ENCODE measurements at places on chromosomes 5 and 9.

GRCh38 chr5:170570476-170570875, 66.7 kb downstream of the KCNIP1 start:
- peak; percentile 17 for DNase-seq

GRCh38 chr5:146188358-146188757, 5.9 kb upstream of the LARS1 start:
- DNase-seq: no peak

DNA sequence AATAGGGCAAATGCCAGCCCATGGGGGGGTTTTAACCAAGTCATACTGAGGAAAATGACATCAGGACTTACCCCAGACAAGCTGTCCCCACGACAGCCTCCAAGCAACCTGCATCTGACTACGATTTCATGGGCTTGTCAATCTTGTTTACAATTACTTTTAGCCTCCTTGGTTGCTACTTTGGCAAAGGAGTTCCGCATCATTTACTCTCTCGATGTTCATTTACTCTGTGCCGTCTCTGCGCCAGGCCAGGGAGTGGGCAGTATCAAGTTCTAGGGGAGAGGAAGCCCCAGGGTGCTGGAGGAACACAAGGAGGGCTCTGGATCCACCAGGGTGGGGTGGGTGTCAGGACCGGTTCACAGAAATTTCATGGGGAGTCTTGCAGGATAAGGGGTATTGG, 23.9 kb downstream of the PTPN3 start:
- peak; percentile 1 for DNase-seq

- no peak for DNase-seq
Measured at GRCh38 chr5:152084476-152084875, 159.8 kb upstream of the GLRA1 start.

GRCh38 chr5:76273206-76273885, 129.7 kb upstream of the IQGAP2 start:
- no peak for DNase-seq

DNA sequence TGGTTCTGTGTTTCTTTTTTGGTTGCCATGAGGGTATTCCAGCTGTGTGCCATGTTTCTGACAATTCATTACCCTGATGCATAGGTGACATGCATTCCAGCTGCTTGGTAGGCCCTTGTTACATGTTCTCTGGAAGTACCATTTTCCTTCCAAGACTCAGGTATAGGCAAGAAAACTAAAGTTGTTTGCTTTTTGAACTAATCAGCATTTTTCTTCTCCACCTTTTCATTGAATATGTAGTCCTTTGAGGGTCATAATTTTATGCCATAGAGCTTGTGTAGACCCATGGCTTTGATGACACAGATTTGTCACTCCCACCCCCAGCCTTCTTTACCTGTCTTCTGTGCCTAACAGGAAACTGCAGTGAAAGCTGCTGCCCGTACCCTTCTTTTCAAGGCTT, 339.2 kb downstream of the MED10 start:
- no peak for DNase-seq

DNA sequence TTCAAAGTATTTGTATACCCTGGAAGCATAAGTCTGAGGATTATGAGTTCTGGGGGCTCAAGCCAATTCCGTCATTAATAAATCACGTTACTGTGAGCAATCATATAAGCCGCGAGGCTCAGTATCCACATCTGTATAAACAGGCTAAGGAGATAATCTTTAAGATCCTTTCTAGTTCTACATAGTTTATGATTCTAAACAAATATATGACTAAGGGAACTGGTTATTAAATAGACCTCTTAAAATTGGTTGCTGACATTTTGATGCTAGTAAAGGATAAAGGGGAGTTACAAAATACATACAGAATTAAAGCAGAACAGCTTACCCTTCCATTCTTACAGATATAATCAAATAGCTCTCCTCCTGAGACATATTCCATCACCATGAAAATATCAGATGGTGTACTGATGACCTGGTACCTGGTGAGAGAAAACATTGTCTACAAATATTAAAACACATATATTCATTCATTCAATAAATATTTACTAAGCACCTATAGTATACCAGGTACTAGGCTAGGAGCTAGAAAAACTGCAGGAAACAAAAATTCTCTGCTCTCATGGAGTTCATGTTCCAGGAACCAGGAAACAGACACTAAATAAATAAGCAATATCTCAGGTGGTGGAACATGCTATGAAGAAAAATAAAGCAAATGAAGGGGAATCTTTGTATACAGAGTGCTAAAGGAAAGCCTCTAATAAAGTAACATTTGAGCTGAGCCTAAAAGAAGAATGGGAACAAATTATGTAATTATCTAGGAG, 19.5 kb upstream of the TTC33 start:
- DNase-seq: no peak

GRCh38 chr9:3962496-3962895, 337.4 kb downstream of the GLIS3 start:
- peak; percentile 3 for DNase-seq

- no peak for DNase-seq
Measured at GRCh38 chr5:41871852-41872251, 1.6 kb upstream of the OXCT1 start.

DNA sequence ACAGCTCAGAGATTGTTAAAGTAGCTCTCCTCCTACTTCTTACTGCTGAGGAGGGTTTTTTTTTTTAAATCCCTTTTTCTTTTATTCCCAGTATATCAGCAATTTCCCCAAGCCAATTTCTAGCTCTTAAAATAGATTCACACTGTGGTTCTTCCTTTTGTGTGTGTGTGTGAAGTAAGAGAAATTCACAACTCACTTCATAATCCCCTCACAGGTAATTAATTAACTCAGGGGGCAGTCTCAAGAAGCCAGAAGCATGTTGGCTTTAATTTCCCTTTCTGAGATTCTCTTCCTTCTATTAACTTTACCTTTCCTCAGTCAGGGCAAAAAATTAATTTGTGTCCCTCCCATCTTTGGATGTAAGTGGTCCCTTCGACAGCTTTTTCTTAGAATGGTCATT, 71.0 kb upstream of the HMHB1 start:
- no peak for DNase-seq

DNA sequence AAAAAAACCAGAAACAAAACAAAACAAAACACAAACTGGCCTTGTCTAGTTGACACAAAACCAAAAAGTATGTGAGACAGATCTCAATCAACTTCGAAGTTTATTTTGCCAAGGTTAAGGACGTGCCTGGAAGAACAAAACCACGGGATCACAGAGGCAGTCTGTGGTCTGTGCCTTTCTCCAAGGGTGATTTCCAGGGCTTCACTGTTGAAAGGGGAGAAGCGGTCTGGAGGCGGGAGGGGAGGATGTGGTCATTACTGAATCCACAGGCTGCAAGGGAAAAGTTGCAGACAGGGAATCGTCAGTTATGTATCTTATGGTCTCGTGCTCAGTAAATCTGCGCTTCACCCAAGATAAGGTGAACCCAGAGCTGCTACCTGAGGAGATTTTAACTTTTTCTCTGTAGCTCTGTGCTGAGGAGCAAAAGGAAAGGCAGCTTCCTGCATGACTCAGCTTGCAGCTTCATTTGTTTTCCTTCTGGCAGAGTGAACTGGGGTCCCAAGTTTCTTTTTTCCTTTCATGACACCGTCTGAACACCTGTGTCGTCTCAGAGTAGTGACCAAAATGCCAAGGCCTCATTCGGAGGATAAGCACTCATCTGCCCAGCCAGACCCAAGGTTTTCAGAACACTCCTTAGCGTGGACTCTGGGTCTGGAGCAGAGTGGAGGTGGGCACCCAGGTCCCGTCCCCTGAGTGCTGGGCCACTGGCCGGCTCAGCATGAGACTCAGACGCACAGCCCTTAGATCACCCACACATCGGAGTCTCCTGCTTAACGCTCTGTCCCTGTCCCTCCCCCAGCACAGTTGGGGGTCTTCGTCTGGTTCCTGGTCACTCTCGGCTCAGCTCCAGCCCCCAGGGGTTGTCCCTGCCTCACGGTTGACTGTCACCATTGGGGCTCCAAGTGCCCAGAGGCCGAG, 25.9 kb downstream of the ROPN1L start:
- no peak for DNase-seq

DNA sequence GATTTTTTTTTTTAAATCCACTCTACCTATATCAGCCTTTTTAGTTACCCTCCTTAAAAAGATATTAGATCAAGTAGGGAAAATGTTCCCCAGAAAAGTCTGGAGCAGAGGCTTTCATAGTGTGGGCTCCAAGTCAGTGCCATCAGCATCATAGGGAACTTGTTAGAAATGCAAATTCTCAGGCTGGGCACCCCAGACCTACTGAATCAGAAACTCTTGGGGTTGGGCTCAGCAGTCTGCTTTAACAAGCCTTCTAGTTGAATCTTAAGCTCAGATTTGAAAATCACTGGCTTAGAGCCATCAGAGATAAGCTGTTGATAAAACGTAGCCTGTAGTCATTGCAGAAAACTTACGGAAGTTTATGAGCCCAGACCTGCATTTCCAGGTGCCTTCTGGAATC, 140.1 kb downstream of the TMEM38B start:
- DNase-seq: no peak

DNA sequence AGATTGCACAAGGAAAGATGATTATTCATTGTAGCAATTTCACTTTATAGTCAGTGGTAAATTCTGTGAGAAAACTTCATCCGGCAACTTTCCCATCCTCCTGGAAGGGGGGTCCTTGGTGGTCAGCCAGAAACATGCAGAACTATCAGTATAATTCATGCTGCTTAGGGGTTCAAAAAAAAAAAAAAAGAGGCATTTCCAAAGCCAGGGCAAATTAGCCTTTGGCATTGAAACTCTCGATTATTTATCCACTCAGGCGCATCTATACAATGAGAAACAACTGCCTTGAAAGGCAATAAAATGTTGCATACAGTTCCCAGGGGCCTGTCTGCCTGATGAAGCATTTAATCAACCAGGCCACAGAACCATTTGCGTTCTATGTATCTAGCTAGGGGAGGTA, 263.3 kb downstream of the TMEM167A start:
- no peak for DNase-seq

GRCh38 chr5:2272755-2273154, 390.0 kb upstream of the IRX4 start:
- DNase-seq: no peak

DNA sequence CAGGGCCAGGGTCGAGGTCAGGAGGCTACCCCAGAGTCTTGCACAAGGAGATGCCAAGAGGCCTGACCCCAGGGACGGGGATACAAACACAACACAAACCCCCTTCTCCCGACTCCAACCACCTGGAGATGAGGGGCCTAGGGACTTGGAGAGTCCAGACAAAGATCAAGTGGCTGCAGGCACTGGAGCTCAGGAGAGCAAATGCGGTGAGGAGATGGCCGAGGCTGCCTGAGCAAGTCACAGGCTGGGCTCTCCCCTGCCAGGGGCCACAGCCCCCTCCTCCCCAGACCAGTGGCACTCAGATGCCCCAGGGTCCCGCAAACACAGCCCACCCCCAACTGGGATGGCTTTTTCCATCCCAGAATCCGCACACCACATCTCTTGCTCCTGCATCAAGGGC, 15.8 kb downstream of the SH3GLB2 start:
- DNase-seq: no peak

GRCh38 chr9:4242239-4242638, 57.6 kb downstream of the GLIS3 start:
- DNase-seq: no peak

DNA sequence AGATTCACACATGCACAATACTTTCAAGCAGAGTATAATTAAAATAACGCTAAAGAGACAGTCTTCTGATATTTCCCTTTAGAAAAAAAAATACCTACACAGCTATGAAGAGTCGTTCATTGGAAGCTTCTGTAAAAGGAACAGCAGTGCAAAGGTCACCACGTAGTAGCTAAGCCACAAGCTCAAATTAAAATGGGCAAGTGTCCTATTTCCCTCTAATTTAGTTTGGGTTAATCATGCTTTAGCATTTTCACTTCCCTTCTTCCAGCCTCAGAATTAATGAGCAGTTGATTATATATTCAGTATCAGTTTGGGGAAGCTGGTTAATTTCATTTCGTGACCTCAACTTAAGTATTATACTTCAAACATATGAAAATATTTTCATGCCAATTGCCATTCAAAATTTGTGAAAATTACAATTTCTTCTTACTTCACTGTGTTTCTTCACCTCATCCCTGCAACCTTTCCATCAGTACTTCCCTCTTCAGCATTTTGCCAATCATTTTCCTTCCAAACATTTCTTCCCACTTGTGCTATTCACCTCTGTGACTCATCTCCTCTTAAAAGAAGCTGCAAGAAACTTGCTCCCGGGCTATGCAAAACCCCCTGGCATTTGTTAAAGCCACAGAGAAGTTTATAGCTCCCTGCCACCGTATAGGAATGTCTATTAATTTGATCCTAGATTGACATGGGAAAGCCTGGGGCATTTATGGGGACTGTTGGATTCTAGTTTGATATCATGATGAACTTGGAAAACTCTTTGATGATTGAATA, 83.0 kb downstream of the DMRTA1 start:
- no peak for DNase-seq

DNA sequence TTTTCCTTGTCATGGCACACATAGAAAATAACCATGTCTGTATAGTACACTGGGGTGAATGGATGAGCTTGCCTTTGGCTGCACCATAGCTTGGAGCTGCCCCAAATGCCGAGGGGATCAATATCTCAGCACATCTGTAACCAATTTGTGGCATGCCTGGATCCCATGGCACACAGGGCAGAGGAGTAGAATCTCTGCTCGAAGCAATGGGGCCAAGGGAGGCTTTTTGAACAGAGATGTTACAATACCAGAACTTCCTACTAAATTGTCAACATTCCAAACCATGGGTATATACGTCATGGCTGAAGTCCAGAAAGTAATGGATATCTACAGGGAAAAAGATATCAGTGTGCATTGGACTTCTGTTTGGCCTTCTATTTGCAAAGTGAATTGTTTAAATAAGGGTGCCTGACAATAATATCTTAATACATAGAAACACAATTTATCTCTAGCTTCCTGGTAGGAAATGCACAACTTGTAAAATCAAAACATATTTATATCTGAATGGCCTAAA, 39.0 kb downstream of the ESM1 start:
- DNase-seq: no peak

DNA sequence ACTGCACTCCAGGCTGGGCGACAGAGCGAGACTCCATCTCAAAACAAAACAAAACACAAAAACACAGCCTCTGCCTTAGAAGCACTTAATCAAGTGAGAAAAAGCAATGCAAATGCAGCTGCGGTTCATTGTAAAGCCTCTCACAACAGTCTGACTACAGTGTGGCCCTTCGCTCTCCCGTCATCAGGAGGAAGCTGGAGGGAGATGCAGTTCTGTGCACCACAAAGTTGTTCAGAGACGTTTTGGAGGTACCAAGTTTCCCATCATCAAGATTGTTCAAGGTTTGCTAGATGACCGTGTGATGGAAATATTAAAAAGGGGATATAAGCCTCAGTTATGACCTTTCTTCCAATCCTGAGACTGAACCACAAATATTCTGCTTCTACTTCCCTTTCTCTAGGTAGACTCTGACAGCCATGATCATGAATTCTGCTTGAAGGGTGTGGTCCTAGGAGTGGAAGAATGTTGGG, 40.9 kb downstream of the SEC61B start:
- no peak for DNase-seq

DNA sequence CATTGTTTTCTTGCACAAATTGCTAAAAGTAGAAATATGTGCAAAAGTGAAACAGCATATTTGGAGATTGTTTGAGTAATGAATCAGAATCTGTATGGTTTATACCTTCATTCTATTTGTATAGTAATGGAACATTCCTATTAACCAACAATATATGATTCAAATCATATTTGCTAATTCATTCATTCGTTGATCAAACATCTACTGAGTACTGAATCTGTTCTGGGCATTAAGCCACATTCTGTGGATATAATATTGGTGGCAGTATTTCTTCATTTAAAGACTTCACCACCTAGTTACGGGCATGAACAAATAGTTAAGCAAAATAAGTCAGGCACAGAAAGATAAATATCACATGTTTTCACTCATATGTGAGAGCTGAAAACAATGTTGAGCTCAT, 385.7 kb downstream of the MTRR start:
- DNase-seq: no peak
